ENCODE measurements at places on chromosomes 5 and 9.
A peak's percentile ranks its signal among the peaks of the same experiment; 100 is the strongest.

DNA sequence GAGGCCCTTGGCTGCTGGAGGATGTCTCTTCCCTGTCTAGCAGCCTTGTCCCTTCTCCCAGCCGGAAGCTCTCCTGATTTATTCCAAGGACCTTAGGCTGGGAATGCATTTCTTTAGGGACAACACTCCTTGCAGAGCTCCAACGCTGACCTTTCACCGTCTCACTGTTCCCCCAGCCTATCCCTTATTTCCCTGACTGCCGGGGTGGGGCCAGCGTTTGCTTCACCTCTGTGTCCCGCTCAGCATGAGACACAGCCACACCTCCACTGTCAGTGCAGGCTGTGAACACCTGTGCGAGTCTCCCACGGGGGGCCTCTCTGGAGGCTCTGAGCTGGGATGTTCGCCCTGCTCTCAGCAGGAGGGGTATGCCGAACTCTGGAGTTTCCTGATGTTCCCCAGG, 106.2 kb upstream of the FCN2 start:
- DNase-seq: no peak

DNA sequence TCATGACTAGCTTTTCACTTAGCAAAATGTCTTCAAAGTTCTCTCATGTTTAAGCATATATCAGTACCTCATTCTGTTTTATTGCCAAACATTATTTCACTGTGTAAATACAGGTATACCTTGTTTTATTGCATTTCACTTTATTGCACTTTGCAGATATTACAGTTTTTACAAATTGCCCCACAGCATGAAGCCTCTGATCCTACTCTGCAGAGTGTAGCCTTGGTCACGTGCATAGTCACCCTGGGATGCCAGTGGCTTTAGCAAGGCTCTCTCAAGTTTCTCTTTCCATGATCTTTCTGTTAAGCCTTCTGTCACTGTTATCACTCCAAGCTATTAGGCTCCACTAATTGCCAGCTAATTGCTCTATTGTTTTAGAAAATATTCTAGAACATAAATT, 182.2 kb upstream of the GRIA1 start:
- DNase-seq: no peak

DNA sequence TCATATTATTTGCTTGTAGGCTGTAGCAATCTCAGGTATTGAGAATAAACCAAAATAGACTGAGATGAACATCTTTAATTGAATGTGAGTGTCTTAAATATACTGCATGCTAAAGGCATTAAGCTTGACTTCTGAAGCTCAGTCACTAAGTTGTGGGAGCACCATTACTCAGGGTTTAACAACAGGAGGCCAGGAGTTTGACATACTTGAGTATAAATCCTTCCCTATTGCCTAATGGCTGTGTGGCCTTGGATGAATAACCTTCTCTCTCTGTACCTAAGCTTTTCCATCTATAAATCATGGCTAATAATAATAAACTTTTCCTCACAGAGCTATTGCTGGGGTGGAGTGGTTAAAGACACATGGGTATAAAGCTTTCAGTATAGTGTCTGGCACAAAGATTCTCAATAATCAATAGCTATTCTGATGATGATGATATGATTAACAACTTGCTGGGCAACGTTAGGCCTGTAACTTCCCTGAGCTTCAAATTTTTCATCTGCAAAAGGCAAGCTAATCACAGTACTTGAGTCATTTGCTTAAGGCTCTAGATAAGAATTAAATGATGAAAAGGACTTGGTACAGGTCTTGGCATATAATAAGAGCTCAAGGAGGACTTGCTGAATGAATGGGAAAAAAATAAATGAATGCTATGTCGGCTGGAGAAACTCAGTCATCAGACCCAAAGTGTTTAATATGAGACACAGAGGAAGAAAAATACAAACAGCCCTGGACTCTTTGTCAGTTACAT, 174.0 kb upstream of the IL12B start:
- no peak for DNase-seq

DNA sequence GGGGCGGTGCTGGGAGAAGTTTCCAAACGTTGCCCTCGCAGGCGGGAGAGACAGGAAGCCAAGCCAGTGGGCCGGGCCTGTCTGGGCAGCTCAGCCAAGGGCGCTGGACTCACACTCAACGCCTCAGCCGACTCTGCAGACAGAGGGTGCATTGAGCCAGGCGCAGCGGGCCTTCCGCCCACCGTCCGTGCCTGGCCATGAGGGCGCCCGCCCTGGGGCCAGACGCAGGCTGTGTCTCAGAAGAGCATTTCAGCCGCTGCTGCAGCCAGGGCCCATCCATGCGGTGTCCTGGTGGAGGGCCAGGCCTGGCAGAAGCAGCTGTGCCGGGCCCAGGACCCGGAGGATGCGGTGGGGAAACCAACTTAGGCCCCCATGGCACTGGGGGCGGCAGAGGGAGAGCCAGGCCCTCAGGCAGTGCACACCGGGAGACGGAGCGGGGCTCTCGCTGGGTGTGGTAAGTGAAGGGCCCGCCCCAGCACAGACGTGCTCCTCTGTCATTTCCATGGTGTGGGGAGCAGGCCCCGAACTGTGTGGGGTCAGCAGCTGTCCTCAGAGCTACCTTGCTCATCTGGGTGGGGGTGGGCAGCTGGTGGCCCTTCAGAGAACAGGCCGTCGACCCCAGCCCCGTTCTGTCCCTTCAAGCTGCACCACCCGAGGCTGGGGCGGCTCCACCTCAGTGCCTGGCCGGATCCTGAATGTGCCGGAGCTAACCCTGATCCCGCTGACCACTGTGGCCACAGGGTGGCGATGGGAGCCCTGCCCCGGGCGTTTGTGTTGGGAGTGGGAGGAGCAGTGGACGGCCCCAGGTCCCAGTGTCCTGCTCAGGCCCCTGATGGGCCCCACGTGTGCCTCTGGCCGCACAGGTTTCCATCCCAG, 18.0 kb downstream of the DNLZ start:
- DNase-seq: no peak

- DNase-seq: peak; percentile 72
Measured at GRCh38 chr9:2017331-2018161, 2.4 kb downstream of the SMARCA2 start.

Measured in uterus (tissue), 4 donors.